NCI-H1436 (cell line): ENCODE measurements at places on chromosomes 6 and 20.

- DNase-seq, result no peak
Measured at GRCh38 chr20:51482836-51483473, 59.6 kb downstream of the NFATC2 start.

- DNase-seq, result no peak
Measured at GRCh38 chr20:50535162-50535561, 25.0 kb downstream of the PTPN1 start.

DNA sequence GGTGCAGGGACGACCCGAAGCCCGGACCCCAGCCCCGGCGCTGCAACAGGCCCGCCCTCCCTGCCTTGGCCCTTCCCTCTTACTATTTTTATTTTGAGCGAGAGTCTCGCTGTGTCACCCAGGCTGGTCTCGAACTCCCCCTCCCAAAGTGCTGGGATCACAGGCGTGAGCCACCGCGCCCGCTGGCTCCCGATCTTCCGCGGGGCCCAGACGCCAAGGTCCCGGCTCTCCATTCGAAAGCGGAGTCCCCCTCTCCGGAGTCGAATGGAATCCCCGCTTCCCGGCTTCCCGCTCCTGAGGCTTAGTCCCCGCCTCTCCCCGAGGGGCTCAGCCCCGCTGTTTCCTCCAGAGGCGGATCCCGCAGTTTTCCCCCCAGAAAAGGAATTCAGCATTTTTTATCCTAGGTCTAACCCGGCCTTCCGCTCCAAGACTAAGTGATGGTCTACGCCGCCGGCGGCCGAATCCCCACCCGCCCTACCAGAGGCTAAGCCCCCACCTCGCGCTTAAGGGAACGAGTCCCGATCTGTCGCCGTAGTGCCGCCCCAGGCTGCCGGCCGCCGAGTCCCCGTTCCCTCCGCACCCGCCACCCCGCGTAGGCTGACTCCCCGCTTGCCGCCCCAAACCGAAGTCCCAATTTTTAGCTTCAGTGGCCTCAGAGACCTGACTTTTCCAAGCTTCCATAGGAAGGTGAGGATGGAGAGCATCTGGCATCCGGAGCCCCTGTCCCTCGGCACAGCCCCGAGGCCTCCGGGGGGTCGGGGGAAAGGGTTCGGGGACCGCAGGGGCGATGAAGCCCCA lies 11.5 kb upstream of the TMC2 start:
- DNase-seq, result no peak

- DNase-seq, result no peak
Measured at GRCh38 chr6:111846492-111847409, 26.5 kb downstream of the FYN start.

DNA sequence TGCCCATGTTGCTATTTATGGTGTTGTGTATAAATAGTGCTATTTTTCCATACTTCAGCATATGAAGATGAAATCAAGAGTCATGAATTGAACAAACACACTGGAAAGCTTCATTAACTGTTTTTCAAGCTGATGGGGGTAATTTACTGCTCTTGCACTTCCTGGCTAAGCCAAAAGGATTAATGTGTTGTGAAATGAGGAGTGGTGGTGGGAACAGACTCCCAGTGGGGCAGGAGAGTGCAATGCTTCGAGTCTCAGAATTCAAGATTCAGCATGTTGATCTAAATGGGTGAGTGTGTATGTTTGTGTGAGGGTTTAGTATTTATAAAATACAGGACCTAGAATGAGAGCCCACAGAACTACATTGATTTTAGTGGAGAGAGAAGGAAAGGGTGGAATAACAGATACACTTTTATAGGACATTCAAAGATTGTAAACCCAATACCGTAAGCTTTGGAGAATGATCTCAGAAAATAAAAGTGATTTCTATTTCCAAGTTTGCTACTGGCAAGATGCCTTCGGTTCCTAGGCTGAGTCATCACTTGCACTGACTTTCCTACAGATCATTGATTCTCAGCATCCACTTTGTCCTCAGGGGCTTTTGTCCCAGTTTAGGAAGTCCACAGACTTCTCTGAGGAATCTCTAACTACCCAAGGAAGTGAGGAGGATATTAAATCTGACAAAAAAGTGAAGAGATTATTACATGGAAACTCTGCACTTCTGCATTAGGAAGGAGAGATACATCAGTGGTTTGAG lies 303.6 kb downstream of the TRDN start:
- DNase-seq, result no peak

- DNase-seq, result no peak
Measured at GRCh38 chr6:81750200-81750599, 2.3 kb downstream of the TENT5A start.

GRCh38 chr20:7627734-7628663 lies 312.3 kb downstream of the HAO1 start:
- DNase-seq, result no peak

DNA sequence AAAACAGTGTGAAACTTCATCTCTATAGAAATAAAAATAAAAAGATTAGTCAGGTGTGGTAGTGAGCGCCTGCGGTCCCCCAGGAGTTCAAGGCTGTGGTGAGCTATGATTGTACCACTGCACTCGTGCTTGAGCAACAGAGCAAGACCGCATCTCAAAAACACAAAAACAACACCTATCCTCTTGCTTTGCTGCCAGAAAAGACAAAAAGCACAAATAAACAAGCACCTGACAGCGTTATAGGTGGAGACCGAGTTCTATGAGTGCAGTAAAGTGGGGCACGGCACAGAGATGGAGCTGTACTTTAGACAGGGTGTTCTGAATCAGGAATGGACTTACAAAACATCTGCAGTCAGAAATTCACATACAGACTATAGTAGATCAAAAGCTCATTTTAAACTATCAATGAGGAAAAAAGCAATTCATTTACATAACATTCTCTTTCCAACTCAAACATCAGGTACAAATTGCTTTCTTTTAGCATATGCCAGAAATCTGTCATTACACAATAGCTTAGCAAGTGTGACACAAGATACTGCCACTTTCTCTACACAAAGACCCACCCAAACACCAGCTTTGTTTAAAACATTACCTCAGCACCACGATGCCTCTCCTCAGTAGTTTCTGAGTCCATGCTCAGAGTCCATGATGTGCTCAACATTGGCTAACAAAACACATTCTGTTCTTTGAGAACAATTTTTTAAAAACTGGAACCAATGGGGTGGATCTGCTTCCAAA lies 10.1 kb downstream of the EZR start:
- no peak for DNase-seq

DNA sequence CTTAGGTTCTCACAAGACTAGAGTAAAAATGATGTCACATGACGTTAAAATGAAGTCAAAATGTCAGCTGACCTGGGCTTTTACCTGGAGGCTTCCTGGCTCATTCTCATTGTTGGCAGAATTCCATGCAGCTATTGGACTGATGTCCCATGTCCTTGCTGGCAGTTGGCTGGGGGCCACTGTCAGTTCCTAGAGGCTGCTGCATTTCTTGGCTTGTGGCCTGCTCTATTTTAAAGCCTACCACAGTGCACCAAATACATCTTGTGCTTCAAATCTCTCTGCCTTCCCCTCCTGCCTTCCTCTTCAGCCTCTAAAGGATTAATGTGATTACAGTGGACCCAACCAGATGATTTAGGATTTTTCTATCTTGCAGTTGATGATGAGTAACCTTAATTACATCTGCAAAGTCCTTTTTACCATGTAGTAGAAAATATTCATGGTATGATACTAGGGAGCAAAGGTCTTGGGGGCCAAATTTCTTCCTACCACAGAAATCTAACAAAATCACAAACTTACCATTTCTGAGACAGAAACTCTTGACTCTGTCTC lies 81.9 kb downstream of the FIG4 start:
- no peak for DNase-seq

GRCh38 chr6:106469882-106470281 lies 109.4 kb downstream of the CRYBG1 start:
- no peak for DNase-seq

- no peak for DNase-seq
Measured at GRCh38 chr6:161299726-161300125, 25.9 kb upstream of the AGPAT4 start.

DNA sequence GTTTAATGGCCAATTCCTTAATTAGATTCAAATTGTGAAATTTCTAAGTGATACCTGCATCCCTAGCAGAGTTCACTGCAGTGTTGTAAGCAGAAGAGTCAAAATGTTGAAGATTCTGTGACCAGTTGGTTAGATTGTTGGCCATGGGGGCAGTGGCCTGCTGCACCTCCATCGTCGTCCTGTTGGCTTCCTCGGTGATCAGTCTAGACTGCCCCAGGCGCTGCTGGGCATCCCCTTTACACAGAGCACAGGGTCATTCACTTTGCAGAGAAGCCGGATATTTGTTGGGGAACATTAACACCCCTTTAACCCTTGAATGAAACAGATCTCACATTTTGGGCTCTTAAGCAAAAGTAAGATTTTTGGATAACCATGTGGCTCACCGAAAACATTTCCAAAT lies 60.7 kb downstream of the FAM229B start:
- no peak for DNase-seq

DNA sequence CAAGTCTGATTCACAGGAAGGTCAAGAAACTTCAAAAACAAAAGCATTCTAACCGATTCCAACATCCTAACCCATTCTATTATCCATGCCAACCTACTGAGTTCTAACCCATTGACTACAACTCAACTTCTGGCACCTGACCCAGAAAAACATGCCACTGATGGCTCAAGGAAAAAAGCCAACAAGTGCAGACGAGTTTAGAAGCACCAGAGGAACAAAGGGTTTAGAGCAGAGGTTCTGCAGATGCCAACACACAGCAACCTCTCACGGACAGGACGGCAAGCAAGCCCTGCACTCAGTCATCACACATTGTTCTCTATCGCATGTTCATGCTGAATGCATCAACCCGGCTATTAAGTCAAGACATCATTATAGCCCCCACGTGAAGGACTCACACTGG lies 25.2 kb upstream of the MC3R start:
- DNase-seq, result no peak

DNA sequence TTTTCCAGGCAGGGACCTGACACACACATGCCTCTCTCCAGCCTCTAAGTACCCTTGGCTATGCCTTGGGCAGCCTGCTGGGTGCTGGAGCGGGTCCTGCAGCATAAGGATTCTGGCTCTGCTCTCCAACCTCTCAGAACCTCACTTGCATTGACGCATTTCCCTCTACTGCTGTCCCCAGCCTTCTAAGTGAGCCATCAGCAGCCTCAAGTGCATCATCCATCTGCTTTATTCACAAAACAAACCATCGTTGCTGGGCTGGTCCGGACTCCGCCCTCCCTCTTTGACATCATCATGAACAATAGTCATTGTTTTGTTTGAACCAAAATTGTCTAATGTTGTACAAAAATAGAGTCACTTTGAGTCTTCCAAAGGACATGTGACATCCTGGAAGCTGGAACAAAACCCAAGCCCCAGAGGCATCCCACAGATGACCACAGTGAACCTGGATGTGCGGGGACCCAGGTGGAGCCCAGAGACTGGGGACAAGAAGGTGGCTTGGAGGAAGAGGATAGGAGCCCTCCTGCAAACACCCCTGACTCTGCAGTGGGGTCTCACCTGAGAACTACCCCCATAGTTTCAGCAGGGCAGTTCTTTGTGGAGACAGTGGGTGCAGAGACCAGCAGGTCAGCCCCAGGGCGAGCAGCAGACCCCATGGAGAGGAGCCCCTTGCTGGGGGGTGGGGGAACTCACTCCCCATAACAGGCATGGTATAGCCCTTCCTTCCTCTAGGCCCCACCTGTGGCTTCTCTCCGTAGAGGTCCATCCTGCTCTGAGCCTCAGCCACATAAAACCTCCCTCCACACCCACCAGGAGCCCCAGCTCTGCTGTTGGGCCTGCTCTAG lies 230.1 kb downstream of the SYNDIG1 start:
- DNase-seq, result no peak

- DNase-seq, result no peak
Measured at GRCh38 chr6:64644024-64644423, 1008.4 kb downstream of the PHF3 start.

DNA sequence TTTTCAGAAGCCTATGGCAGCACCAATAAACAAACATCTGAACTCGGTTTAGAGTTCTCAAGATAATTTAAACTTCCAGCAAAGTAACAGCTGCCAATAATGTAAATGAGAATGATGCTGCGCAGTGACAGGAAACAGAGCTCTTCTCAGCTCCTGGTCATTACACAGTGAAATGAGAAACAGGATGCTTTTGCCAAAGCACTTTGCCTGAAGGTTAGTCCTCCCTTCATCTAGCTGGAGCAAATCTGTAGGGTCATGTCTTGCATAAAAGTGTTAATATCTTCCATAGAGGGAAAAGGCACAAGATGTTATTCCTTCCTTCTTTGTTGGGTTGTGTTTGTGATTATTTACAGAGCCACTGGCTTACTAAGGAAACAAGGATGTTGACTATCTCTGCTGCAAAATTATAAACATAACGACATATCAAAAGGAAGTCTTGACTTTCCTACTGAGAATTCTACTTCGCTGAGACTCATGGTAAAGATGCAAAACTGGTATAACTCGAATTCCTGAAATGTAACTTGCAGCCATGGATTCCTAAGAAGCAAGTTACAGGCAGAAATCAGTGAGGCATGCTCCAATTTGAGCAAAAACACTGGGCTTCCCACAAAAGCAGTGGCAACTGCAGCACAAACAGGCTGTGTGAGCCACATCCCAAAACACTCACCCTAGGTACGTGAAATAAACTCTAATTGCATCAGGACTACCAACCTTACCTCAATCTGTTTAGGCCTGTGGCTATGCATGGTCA lies 102.5 kb upstream of the BEND6 start:
- no peak for DNase-seq

- DNase-seq, result no peak
Measured at GRCh38 chr6:137631323-137631722, 137.1 kb upstream of the OLIG3 start.

- DNase-seq, result no peak
Measured at GRCh38 chr6:169558774-169559441, 142.9 kb downstream of the WDR27 start.

- no peak for DNase-seq
Measured at GRCh38 chr20:1415667-1416468, 23.0 kb upstream of the FKBP1A start.

DNA sequence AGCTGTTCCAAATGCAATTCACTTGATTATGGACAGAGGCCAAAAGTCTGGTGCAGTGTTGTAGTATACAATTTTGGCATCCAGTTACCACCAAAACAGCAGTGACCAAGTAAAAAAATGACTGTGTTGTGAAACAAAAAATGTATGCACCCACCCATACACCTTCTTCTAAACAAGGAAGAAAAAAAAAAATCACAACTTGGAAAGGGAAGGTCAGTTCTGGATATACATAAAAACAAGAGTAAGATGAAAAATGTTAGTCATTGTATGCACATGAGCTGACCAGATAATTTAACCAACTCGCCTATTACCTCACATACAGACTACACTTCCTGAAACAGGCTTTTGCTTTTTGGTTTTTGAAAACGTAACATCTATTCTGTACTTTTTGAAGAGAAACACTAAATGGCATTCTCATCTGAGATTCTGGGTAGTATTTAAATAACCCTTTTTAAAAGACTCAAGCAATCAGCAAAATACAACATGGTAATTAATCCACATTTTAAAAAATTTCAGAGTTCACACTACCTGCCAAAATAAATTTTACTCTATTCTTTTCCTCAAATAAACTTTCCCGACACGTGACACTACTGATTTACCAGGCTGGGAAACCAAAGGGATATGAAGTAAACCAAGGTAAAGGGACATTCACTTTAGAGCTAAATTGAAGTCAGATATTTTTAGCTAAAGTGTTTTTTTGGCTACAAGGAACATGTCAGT lies 141.6 kb upstream of the SHLD1 start:
- DNase-seq, result no peak
